ENCODE measurements at places on chromosomes 2 and 18. TPM values are rescaled to one million over a fixed set of nuclear protein-coding genes. Genes with fewer than 3 reads are reported as not detected.

GRCh38 chr18:35164133-35164532 lies 76.7 kb upstream of the ZNF397 start:
- H3K36me3 ChIP-seq, result no peaks in the 10 kb centered on the region
- H3K27me3 ChIP-seq, result no peaks in the 10 kb centered on the region
- no peak overlapping the region for H3K4me3 ChIP-seq
- H3K4me1 ChIP-seq, result no peaks in the 10 kb centered on the region
- no peak overlapping the region for H3K27ac ChIP-seq

- H3K36me3 ChIP-seq, result no peaks in the 10 kb centered on the region
- no peak overlapping the region for H3K4me3 ChIP-seq
- H3K27me3 ChIP-seq, result no peaks in the 10 kb centered on the region
Observed at GRCh38 chr2:46813020-46813415, 102.6 kb downstream of the MCFD2 start.

GRCh38 chr2:223979730-223980396 lies 22.6 kb downstream of the MRPL44 start:
- H3K4me1 ChIP-seq, result no peaks in the 10 kb centered on the region
- no peak for DNase-seq
- H3K27me3 ChIP-seq, result no peaks in the 10 kb centered on the region
- H3K27ac ChIP-seq, result no peak overlapping the region
- no peaks in the 10 kb centered on the region for H3K36me3 ChIP-seq
- no peak overlapping the region for H3K4me3 ChIP-seq

- peaks cover 4% of the 10 kb centered on the region for H3K4me1 ChIP-seq
- H3K27ac ChIP-seq, result no peak overlapping the region
- peak overlapping the region; percentile 91 for H3K4me3 ChIP-seq
Observed at GRCh38 chr18:79987566-79987965, 797 bp downstream of the TXNL4A start.

DNA sequence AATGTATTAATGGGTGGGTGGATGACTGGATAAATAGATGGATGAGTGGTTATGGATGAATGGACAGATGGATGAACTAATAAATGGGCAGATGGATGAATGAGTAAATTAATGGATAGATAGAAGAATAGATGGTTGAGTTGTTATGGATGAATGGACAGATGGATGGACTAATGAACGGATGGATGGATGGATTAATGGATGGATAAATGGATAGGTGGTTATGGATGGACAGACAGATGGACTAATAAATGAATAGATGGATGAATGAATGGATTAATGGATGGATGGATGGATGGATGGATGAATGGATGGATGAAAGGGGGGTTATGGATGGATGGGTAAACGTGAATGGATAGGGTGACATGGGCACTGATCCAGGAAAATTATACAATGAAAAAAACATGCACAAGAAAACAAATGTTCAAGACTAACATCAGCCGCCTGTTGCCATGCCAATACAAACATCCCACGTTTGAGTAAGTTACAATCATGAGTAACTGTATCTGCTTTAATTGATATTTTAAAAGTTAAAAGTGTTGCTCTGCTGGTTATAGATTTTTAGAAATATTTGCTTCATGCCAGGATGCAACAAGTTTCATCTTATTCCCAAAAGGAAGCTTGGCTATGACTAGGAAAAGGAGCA lies 20.8 kb downstream of the PXDN start:
- peak; percentile 10 for DNase-seq
- no peak overlapping the region for H3K4me3 ChIP-seq
- H3K27me3 ChIP-seq, result no peaks in the 10 kb centered on the region
- no peaks in the 10 kb centered on the region for H3K36me3 ChIP-seq
- H3K4me1 ChIP-seq, result no peaks in the 10 kb centered on the region

GRCh38 chr18:55912071-55912470 lies 324.1 kb upstream of the TCF4 start:
- no peaks in the 10 kb centered on the region for H3K36me3 ChIP-seq
- no peak overlapping the region for H3K4me3 ChIP-seq
- H3K4me1 ChIP-seq, result no peaks in the 10 kb centered on the region
- H3K27me3 ChIP-seq, result no peaks in the 10 kb centered on the region
- DNase-seq, result no peak
- H3K27ac ChIP-seq, result no peak overlapping the region

DNA sequence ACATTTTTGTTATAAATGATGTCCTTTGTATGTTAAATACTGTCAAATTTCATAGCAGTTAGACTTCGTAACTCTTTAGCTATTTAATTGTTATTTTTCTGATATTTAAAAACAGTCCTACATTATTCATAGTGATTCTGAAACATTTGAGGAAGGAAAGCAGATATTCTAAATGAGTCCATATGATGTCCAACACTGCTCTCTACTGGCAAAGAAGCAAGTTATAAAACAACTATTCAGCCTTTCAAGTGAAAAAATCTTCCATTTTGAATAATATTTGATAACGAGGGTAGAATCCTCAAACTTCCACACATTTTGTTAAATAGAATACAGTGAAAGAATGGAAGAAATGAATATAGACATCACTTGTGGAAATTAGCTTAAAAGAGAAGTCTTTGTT lies 220.8 kb downstream of the GULP1 start:
- no peaks in the 10 kb centered on the region for H3K36me3 ChIP-seq
- no peaks in the 10 kb centered on the region for H3K4me1 ChIP-seq
- H3K4me3 ChIP-seq, result no peak overlapping the region
- no peak overlapping the region for H3K27ac ChIP-seq
- DNase-seq, result no peak

GRCh38 chr2:85682378-85682777 lies 11.8 kb upstream of the GNLY start:
- H3K4me3 ChIP-seq, result no peak overlapping the region
- no peak for DNase-seq
- peaks cover 5% of the 10 kb centered on the region for H3K4me1 ChIP-seq
- no peak overlapping the region for H3K27ac ChIP-seq
- H3K27me3 ChIP-seq, result no peaks in the 10 kb centered on the region

DNA sequence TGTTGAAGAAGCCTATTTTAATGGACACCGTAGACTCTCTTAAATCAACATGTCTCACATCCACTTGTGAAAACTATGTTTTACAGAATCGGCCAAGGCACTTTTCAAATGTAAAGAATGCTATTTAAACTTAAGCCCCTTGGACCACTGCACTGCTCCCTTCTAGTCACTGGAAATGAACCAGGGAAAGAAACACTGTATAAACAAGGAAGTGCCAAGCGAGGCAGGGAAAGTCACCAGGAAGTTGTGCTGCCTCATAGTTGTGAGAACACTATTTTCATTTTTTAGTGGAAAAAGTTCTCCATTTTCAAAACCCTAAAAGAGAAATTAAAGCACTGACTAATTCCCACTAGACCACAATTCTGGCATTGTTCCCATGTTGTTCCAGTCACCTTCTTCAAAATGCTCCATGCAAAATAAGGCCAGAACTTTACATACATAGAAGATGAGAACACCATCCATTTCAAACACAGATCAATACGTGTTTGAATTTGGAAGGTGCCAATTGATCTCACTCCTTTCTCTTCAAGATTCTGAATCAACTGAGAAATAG lies 13.5 kb downstream of the CCDC141 start:
- no peaks in the 10 kb centered on the region for H3K4me1 ChIP-seq
- no peak for DNase-seq
- H3K4me3 ChIP-seq, result no peak overlapping the region
- no peak overlapping the region for H3K27ac ChIP-seq
- H3K27me3 ChIP-seq, result no peaks in the 10 kb centered on the region

GRCh38 chr2:71544919-71545571 lies 91.7 kb downstream of the DYSF start:
- no peak overlapping the region for H3K4me3 ChIP-seq
- H3K27ac ChIP-seq, result no peak overlapping the region
- no peaks in the 10 kb centered on the region for H3K4me1 ChIP-seq

GRCh38 chr2:133362061-133362476 lies 206.2 kb downstream of the NCKAP5 start:
- no peak overlapping the region for H3K27ac ChIP-seq
- H3K4me1 ChIP-seq, result no peaks in the 10 kb centered on the region
- H3K4me3 ChIP-seq, result no peak overlapping the region
- H3K36me3 ChIP-seq, result no peaks in the 10 kb centered on the region

- H3K4me3 ChIP-seq, result no peak overlapping the region
- no peaks in the 10 kb centered on the region for H3K4me1 ChIP-seq
- DNase-seq, result no peak
- H3K27me3 ChIP-seq, result no peaks in the 10 kb centered on the region
- H3K36me3 ChIP-seq, result no peaks in the 10 kb centered on the region
Observed at GRCh38 chr2:180571559-180571958, 408.8 kb upstream of the UBE2E3 start.

DNA sequence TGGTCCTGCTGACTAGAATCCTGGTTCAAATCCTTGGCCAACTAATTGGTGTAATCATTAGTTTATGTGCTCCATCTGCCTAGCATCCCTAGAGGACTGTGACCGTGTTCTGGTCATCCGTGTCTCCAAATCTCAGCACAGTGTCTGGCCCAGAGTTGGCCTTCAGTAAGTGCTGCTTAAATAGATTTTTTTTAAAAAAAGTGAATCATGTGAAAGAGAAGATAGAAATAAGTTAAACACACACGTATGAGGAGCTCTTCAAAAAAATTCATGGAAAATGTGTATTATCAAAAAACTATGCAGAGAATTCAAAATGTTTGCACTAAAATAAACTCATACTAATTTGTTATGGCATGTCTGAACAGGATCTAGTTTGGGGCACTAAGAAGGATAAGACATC lies 129.3 kb upstream of the TLK1 start:
- H3K4me1 ChIP-seq, result no peaks in the 10 kb centered on the region
- no peaks in the 10 kb centered on the region for H3K27me3 ChIP-seq
- no peak overlapping the region for H3K27ac ChIP-seq
- H3K4me3 ChIP-seq, result no peak overlapping the region
- H3K36me3 ChIP-seq, result no peaks in the 10 kb centered on the region

The KIF5C gene
- total RNA-seq, result 2.7 TPM

The GATA6 gene
- 3.0 TPM for total RNA-seq

The NEU2 gene
- total RNA-seq, result not detected

The DPYSL5 gene
- not detected for total RNA-seq

The MDH1B gene
- 2.0 TPM for total RNA-seq

The NYAP2 gene
- total RNA-seq, result not detected

The TTR gene
- not detected for total RNA-seq

The WNT6 gene
- total RNA-seq, result 1.3 TPM

The RELCH gene
- 33.0 TPM for total RNA-seq

The ZC3H6 gene
- total RNA-seq, result 18.2 TPM
